ENCODE measurements at places on chromosomes 3 and 15.

DNA sequence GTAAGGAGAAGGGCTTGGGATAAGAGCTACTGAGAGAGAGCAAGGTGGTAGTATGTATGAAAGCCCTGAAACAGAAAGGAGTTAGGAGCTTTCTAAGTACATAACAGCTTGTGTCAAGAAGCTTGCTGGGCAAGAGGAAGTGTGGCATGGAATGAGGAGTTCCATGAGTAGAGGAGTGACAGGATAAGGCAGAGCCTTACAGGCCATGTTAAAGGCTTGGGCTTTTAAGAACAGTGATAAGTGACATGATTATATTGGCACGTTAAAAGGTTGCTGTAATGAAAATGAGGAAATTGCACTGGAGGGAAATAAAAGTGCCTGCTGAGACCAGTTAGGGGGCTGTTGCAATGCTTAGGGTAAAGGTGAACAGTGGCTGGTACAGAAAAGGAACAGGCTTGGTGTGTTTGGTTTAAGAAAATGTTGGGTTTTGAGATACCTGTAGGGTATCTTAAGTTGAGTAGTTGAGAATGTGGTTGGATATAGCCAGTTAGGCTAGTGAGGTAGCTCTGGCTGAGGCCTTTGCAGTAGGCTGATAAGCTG is 49.0 kb downstream of the MEF2A start:
- DNase-seq: no peak

GRCh38 chr3:67947808-67948508 is 293.5 kb upstream of the SUCLG2 start:
- no peak for DNase-seq

DNA sequence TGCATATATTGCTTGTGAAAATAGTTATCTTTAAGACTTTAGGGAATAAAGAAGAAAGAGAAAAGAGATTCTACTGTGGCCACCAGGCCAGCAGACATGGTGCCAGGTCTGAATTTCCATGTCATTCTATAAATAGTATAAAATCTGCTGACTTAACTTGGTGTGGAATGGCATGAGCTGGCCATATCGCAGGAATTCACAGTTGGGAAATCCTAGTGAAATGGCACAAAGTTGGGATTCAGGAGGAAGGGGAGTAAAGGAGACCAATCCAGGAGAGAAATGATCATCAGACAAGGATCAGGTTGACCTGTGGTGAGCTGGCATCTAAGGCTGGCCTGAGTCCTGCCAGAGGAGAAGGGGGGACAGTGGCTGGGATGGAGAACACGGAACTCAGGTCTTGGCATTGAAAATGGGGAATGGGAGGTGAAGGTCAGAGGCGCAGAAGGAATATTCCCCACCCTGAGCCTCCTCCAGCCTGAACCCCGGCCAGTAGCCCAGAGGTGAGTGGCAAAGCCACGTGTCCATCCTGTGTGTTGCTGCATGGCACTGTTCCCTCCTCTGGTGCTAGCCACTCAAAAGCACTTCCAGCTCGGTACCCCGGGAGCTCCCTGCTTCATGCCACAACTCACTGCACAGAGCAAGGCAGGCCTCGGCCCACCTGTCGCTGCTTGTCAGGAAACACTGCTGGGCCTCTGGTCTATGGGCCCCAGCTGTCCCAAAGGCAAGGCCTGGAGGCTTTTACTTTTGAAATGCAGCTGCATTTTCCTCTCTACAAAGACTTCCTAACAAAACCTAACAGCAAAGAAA is 51.4 kb downstream of the SSUH2 start:
- no peak for DNase-seq

- no peak for DNase-seq
Observed at GRCh38 chr15:38868326-38869114, 303.9 kb upstream of the RASGRP1 start.

Data from fibroblast of skin of left biceps (primary cell).